ENCODE measurements at places on chromosomes 12 and 14.
A peak's percentile ranks its signal among the peaks of the same experiment; 100 is the strongest.

- no peak for DNase-seq
Observed at GRCh38 chr12:93163260-93164036, 214.3 kb upstream of the NUDT4 start.

DNA sequence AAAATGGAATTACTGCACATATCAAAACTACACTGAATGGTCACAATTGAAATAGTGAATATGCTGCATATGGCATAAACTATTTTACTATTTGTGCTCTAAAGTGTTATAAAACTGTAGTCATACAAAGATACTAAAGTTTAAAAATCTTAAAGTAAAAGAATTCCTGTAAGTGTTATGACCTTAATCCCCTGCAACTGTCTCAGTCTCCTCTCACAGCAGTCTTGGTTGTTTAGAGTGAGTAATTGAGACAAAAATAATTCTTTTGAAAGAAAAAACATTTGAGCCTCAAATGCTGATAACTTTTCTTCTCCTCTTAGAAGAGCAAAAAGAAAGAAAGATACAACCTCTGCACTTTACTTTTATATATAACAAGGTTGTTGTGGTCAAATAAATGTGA is 99.9 kb downstream of the SYT1 start:
- no peak for DNase-seq

- no peak for DNase-seq
Observed at GRCh38 chr12:25424211-25424731, 128.8 kb downstream of the LMNTD1 start.

- no peak for DNase-seq
Observed at GRCh38 chr12:10794222-10794621, 8.2 kb downstream of the TAS2R7 start.

- peak; percentile 69 for DNase-seq
Observed at GRCh38 chr14:68796418-68797101, 3.7 kb upstream of the ZFP36L1 start.

Data from endodermal cell (in vitro differentiated cells).